ENCODE measurements at places on chromosomes 12 and 14.

DNA sequence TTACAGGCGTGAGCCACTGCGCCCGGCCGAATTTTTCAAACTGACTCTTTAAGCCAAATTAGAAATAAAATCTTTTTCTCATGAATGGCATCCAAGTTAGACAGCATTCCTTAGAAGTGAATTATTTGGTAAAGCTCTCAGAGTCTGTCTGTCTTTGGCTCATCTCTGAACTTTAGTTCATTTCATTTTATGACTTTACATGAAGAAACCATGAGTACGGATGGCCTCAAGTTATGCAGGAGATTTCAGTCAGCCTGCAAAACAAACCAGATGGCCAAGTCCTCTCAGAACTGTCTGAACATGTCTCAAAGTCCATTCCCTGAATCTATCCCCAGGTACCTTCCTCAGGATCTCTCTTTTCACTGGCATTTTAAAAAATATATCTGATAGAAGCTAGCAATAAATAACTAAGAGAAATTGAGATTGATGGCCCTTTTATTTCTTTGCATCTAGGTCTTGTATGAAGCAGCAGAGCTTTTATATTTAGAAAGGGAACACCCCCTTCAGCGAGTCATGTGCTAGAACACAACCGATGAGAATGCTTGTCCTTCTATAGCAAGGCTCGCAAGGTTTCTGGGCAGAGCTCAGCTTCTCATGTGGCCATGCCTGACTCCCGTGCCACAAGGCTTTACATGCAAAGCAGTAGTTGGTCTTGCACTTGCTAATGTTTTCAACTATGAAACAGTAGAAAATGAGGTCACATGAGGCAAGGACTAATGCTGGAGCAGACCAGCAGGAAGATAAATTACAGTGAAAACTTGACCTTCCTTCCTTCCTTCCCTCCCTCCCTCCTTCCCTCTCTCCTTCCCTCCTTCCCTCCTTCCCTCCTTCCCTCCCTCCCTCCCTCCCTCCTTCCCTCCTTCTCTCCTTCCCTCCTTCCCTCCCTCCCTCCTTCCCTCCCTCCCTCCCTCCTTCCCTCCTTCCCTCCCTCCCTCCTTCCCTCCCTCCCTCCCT is 125.0 kb downstream of the AKAP6 start:
- no peak for DNase-seq

- no peak for DNase-seq
Measured at GRCh38 chr12:85007836-85008235, 28.2 kb downstream of the TSPAN19 start.

DNA sequence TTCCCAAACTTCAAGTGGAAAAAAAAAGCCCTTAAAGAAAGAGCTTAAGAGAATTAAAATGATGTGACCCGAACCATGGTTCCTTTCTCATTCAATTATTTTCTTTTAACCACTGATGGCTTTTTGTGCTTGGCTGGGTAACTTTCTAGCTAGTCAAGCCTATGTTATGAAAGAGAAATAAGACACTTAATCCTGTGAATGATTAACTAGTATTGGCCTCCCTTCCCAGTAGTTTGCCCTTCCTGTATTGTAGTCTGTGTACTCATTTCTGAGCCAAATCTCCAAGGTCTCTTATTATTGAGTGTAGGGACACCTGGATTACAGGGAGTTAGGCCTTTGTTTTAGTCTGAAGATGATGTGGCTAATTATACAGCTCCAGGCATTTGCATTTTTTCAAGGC is 353.0 kb downstream of the RAD51B start:
- no peak for DNase-seq

GRCh38 chr14:103625356-103626095 is 3.5 kb upstream of the KLC1 start:
- no peak for DNase-seq

DNA sequence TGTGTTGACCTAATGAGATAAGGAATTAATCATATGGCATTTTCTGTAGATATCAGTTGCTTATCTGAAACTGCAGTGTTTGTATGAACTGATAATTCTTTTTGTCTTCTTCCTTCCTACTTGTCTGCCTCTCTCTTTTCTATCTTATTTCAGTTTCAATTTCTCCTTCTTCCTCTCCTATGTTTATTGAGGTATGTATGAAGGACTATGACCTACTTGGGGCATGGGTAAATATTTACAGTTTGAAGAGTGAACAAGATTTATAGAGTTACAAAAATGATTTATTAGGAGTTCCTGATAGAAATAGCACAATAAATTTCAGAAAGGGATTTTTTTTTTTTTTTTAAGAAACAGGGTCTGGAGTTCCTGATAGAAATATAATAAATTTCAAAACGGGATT is 88.7 kb upstream of the MUCL1 start:
- no peak for DNase-seq

DNA sequence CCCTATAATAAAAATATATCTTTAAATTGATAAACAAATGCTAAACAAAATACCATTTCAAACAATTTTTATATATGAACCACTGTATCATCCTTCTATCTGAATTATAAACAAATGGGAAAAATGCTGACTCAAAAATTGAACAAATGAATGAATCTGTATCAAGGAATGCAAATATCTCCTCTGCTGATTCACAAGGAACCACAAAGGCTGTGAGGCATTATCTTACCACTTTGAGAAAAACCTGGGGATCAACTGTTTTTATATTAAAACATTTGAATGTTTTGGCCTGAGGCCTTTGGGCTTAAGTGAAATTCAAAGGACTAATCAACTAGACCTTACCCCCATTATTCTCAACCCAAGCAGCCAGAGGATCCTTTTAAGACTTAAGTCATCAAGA is 86.3 kb downstream of the EML5 start:
- no peak for DNase-seq
